Hematopoietic multipotent progenitor cell treated with erythropoietin and hydrocortisone succinate and interleukin-3 and kit ligand, for 4 days (in vitro differentiated cells): ENCODE measurements at places on chromosomes 4 and X.

GRCh38 chr4:108917255-108917654 lies 154.4 kb upstream of the ETNPPL start:
- DNase-seq = no peak

DNA sequence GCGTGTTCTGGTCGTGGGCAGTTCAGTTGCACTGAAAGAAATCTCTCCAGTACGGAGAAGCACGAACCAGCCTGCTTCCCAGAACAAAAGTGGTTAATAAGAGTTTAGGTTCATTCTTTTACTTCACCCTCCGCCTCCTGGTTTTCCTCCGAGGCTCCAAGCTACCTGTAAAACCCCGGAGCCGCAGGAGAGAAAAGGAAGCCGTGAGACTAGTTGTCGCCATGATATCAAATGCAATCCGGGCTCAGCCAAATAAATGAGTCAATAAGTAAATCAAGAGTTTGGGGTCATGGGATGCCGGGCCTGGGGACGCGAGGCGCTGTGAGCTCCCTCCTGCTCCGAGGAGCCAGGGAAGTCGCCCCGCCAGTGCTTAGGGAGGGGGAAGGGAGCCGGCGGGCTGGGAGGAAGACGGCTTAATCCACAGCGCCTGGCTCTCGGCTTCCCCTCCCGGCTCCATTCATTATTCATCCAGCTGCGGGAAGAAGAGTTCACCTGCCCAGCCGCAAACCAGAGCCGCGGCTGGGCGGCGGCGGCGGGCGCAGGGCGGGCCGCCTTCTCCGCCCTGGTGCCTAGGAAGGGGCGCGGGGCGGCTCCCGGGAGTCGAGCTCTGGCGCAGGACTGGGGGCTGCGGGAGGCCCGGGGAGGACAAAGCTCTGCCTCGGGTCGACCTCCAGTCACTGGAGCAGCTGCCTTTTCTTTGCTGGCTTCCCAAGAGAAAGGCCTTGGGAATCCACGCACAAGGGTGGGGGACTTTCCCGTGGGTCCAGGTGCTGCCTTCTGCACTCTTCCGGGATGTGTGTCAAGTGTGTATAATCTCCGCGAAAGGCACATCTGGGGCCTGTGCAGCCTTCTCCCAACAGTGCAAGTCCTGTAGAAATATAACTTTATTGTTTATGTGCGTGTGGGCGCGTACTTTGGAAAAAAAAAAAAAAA lies 1.7 kb downstream of the FRAS1 start:
- peak; percentile 23 for DNase-seq

DNA sequence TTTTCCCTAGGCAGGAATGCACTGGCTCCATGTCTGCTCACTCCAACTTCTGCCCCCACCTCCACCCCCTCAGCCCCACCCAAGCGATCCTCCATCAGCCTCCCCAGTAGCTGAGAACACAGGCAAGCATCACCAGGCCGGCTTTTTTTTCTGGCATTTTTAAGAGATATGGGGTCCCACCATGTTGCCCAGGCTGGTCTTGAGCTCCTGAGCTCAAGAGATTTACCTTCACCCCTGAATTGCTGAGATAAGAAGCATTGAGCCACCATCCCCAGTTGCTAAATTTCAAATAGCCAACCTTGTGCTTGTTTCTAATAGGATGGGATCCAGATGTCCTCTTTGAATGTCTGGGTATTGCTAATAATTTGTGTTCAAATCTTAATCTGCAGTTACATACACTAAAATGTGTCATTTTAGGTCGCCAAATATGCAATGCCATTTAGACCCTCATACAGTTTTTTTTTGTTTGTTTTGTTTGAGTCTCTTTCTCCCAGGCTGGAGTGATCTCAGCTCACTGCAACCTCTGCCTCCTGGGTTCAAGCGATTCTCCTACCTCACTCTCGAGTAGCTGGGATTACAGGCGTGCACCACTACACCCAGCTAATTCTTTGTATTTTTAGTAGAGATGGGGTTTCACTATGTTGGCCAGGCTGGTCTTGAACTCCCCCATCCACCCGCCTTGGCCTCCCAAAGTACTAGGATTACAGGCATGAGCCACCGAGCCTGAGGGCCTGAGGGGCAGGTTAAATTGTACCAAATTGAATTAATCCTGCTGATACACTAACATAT lies 8.8 kb downstream of the LARP7 start:
- DNase-seq = no peak

GRCh38 chr4:62640296-62640695 lies 1440.2 kb downstream of the ADGRL3 start:
- no peak for DNase-seq

GRCh38 chr4:82360298-82361177 lies 13.3 kb downstream of the HNRNPD start:
- DNase-seq = peak; percentile 75

GRCh38 chr4:44494810-44495701 lies 46.4 kb upstream of the KCTD8 start:
- DNase-seq = no peak

DNA sequence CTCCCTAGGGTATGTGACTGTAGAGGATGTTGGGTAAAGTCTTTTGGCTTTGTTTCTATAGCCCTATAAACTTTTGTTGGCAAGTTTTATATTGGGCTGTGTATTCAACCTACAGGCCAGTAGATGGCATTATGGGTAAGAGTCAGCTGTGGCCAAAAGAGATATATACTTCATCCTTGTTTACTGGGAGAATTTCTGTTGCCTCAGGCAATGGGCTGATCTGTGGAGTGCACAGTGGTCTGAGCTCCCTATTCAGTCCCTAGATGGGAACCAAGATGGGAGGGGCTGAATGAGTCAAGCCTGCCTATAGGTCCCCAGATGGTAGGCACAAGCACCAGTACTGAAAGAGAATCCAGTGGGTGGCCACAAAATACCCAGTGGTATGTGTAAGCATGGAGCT lies 580.6 kb downstream of the EPHA5 start:
- peak; percentile 2 for DNase-seq

DNA sequence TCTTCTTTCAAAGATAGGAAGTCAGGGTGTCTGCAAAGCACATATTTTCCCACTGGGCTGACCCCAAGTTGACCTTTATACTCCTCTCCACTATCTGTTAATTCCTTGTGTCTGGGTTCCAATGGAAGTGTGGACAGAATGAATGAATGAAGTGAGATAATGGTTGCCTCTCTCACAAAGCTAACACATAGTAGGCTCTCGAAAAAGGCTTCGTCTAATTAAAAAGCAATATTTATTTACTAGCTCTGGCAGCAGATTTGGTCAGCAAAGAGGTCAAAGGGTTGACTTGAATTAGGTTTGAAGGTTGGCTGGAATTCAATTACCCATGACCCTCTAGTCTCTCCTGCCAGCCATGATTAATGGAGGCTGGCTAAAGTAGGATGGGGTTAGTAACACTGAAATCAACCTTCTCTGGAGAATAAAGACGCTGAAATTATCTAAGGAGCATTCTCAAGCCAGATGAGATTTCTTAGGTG lies 280.3 kb upstream of the KLF3 start:
- DNase-seq = no peak

DNA sequence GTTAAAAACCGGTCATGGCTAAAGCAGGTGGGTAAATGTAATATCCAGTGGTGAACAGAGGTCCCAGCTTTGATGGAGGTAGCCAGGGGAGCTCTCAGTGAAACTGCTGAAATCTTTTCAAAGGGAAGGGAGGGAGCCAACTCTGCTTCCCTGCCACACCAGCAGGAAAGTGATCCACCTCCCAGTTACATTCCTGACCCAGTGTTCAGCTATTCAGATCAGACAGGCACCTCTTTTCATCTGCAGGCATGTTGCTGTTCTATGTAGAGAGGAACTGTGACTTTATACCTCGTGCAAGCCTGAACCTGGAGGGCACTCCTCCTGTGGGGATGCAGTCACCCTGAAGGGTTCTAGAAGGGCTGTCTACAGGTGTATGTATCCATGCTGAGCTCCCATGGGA lies 37.6 kb downstream of the DCLK2 start:
- no peak for DNase-seq

GRCh38 chr4:128288689-128289106 lies 1.1 kb upstream of the PGRMC2 start:
- peak; percentile 65 for DNase-seq

DNA sequence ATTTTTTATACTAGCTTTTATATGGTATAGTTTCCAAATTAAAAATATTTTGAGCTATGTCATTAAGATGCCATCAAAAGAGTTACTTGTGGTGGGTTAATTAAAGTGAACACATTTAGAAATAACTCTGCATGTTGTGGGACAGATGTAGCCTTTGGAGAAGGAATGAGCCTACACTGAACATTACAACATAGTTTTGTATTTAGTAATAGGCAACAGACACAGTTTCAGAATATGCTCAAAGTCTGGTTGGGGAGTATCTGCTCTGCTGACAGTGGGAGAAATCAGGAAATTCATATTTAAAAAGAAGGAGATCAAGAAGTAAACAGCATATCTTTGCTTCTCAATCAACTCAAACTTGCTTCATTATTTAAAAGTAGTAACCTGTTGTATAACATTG lies 23.7 kb downstream of the EMCN start:
- DNase-seq = no peak

DNA sequence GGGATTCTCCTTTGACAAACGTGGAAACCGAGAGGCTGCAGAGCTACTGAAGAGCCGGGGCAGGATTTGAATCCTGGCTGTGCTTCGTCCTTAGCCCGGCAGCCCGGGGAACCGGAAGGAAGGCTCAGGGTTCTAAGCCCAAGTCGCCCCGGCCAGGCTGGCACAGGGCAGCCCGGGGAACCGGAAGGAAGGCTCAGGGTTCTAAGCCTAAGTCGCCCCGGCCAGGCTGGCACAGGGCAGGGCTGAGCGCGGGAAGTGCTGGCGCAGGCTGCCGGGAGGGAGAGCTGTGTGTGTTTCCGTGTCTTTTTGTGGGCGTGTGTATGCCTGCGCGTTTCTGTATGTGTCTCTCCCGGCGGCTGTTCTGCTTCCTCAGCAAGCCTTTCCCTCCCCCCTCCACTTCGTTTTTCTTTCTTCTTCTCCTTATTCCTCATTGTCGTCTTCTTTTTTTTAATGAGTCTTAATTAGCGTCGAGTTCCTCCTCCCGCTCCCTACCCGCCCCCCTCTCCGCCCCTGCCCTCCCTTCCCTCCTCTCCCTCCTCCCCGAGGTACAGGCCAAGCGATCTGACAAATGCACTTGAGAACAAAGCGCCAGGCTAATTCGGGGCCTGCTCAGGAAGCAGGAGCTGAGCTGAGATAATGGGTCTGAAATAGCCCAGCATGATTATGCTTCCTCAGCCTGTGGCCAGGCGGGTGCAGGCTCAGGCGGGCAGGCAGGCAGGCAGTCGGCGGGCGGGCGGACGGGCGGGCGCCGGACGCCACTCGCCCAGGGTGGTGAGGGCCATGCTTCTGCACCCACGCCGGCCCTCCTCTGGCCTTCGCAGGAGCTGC lies 65.9 kb downstream of the EFNB1 start:
- peak; percentile 92 for DNase-seq

- DNase-seq = no peak
These were observed 85.0 kb downstream of the NFKB1 start for GRCh38 chr4:102586002-102586643.
